ENCODE measurements at places on chromosomes 6 and 20.

- no peak for DNase-seq
Measured at GRCh38 chr20:59972037-59972801, 14.0 kb downstream of the CDH26 start.

GRCh38 chr6:163620670-163621330 is 206.3 kb downstream of the QKI start:
- DNase-seq, result no peak

- no peak for DNase-seq
Measured at GRCh38 chr6:43254138-43254817, 11.0 kb downstream of the TTBK1 start.

- DNase-seq, result no peak
Measured at GRCh38 chr6:163386329-163386908, 28.1 kb upstream of the QKI start.

GRCh38 chr6:56949925-56950495 is 4.9 kb upstream of the BEND6 start:
- no peak for DNase-seq

GRCh38 chr20:62707921-62708521 is 615 bp upstream of the NTSR1 start:
- no peak for DNase-seq

GRCh38 chr20:59782986-59783640 is 150.3 kb downstream of the SYCP2 start:
- DNase-seq, result peak; percentile 58

GRCh38 chr20:6007094-6007528 is 46.7 kb downstream of the LRRN4 start:
- DNase-seq, result no peak

- peak; percentile 47 for DNase-seq
Measured at GRCh38 chr20:20079102-20079784, 26.9 kb downstream of the CFAP61 start.

DNA sequence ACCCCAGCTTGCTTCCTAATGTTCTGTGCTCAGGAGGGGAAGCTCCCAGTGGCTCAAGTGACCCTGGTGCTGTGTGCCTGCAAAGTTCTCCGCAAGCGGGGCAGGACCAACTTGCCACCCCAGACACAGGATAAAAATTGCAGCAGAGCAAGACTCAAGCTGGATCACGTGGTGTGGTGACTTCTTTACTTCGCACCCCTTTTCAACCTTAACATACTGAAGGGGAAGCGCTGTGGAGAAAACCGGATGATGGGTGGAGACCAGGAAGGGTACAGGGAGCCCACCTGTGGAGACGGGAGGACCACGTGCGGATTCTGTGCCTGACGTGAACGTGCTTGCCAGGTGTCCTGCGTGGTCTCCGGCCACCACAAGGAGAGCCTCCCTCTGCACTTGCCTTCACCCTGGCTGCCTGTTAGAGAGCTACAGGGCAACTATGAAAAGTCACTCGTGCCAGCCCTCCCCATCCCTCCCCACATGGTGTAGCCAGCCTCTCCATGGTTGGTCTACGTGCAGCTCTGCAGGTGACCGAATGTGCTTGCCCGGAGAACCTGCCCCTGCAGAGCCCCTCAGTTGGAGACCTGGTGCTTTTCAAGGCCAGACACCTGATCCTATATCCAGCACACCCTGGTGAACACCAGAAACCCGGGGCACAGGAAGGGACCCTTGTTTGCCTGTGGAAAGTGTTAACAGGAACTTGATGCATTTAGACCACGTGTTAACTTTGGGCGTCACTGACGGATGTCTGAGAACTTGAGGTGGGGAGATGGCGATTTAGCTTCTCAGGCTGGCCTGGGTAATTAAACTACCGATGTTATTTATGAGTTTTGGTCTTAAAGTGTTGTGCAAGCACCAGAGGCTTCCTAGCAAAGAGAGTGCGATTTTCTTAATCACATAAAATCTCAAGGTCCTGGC is 23.9 kb upstream of the DACT2 start:
- DNase-seq, result no peak

Data from NCI-H774 (cell line).